GM23248 (cell line): ENCODE measurements at places on chromosomes 1 and 21.

GRCh38 chr1:46013581-46013980 lies 118.8 kb downstream of the PIK3R3 start:
- DNase-seq: peak; percentile 37

- DNase-seq: no peak
Measured at GRCh38 chr1:113793878-113794834, 18.1 kb downstream of the RSBN1 start.

GRCh38 chr21:39025198-39025597 lies 158.1 kb downstream of the PSMG1 start:
- no peak for DNase-seq

DNA sequence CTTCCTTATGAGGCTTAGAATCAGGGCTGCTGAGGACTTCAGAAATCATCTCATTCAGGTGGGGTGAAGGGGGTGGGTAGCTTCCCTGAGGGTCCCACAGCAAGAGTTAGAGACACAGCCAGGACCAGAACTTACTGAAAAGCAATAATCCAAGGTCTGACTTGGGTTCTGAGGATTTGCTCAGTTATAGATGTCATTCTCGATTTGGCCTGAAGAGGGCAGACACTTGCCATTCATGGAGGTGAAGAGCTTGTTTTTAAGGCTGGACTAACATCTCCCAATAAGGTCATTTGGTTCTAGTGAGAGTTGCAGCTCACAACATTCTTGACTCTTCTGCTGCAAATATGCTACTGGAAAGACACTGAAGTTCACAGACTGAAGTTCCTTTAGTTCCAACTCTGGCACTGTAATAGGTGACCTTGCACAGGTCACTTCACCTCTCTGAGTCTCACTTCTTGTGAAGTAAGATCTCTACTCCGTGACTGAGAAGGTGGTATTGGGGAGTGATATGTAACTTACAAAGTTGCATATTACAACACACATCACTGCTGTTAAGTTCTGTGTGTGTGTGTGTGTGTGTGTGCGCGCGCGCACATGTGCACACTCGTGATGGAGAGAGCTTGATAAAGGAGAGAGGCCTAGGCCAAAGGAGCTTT lies 69.8 kb upstream of the DIRAS3 start:
- DNase-seq: peak; percentile 79

GRCh38 chr1:223802602-223803001 lies 43.1 kb downstream of the TP53BP2 start:
- DNase-seq: peak; percentile 24

GRCh38 chr1:12179111-12179519 lies 12.3 kb downstream of the TNFRSF1B start:
- DNase-seq: no peak

DNA sequence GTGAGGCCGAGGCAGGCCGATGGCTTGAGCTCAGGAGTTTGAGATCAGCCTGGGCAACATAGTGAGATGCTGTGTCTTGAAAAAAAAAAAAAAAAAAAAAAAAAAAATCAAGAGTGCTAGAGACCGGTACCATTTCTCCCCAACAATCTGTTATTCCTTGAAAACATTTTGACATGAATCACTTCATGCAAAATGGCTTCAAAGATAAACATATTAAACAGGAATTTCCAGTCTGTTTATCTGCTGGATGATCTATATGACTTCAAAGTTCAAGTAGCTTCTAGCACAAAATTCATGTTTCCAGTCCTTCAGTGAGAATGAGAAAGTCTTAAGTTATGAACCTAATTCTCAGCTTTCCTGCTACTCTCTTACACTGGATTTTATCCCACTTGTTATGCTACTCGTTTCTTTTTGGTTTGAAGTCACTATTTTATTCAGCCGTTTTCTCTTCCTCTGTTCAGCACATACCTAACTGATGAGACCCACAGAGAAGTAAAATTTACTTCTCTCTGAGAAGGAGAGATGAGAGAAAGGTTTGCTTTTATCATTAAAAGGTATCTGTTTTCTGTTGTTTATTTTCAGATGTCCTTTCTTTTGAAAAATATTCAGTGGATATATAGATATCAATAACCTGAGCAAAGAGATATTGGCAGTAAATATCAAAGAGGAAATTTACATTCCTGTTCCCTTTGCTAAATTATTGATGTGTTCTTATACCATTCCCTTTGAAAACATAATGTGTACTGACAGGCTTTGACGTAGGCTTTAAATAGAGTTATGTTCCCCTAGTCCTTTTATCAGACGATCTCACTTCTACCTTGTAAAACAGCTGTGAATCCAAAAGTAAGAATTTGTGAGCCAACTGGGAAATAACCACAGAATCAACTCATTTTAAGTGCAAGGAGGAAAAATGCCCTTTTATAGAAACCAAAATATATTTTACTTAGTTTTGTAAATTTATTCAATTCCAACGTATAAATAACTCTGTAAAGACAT lies 38.2 kb downstream of the CD46 start:
- DNase-seq: peak; percentile 24

DNA sequence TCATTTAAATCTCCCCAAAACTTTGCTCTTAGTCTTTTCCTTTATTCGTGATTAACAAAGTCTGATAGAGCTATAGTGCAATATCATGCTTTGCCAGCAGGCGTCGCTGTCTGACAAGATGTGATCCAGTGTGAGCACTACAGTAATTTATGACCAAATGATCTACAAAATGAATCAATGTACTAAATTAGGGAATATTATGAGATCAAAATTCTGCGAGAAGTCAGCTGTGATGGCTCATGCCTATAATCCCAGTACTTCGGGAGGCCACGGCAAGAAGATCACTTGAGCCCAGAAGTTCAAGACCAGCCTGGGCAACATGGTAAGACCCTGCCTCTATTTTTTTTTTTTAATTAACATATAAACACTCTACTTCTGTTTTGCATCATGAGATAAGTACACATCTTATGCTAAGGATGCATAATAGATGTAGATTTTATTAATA lies 3.6 kb upstream of the SPSB1 start:
- DNase-seq: peak; percentile 66

GRCh38 chr21:37974081-37974480 lies 57.8 kb upstream of the KCNJ6 start:
- peak; percentile 47 for DNase-seq

- peak; percentile 96 for DNase-seq
Measured at GRCh38 chr1:19715334-19716203, 50.9 kb downstream of the HTR6 start.
